Esophagus squamous epithelium (tissue), 5 donors: ENCODE measurements at places on chromosomes 5 and 9.

GRCh38 chr9:89483592-89484474, 14.1 kb downstream of the SEMA4D start:
- no peaks in the 10 kb centered on the region for H3K36me3 ChIP-seq
- H3K27ac ChIP-seq = no peak overlapping the region
- H3K4me1 ChIP-seq = peaks cover 22% of the 10 kb centered on the region

GRCh38 chr9:79660615-79661014, 88.8 kb downstream of the TLE4 start:
- no peak for DNase-seq
- H3K27me3 ChIP-seq = no peaks in the 10 kb centered on the region
- H3K27ac ChIP-seq = no peak overlapping the region
- H3K4me3 ChIP-seq = no peak overlapping the region

DNA sequence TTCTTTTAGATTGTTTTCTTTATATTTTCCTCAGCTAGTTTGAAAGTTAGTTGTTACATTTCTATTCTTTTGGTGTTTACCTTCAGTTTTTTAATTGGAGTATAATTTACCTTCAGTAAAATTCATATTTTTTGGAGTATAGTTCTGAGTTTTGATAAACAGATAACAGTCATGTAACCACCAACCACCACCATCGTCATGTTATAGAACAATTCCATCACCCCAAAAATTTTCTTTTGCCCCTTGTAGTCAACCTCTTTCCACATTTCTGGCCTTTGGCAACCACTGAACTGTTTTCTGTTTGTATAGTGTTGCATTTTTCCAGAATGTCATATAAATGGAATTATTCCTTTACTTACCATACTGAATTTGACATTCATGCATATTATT, 6.8 kb downstream of the RMI1 start:
- H3K27ac ChIP-seq = no peak overlapping the region
- H3K27me3 ChIP-seq = no peaks in the 10 kb centered on the region
- H3K4me3 ChIP-seq = no peak overlapping the region
- no peaks in the 10 kb centered on the region for H3K4me1 ChIP-seq

DNA sequence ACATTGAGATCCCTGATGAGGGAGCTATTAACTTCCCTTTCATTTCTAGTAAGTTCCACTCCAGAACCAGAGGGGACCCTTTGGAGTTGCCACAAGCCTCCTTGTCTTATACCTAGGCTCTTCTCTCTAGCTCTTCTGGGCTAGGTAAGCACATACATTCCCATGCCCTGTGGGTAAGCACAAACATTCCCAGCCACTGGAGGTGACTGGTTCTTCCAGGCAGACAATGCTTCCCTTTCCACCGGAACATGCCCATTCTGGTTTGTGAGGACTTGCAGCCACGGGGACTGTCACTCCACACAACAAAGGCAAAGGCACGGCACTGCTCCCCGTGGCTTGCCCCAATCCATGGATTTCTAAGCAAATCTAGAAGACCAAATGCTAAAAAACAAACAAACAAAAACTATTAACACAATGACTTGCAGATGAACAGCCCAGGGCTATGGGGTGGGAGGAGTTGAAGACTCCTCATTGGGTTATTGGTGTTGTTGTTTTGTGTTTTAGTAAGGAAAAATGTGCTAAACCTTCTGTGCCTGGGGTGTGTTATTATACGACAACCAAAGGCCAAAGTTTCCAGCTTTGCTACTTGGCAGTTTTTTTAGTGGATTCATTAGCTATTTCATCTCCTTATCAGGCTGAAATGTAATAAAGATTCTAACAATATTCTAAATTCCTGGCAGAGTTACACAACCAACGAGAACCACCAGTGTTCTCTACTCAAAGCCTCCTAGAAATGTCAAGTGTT, 276.2 kb downstream of the SYK start:
- H3K27ac ChIP-seq = no peak overlapping the region
- H3K27me3 ChIP-seq = no peaks in the 10 kb centered on the region
- DNase-seq = no peak
- H3K36me3 ChIP-seq = no peaks in the 10 kb centered on the region

DNA sequence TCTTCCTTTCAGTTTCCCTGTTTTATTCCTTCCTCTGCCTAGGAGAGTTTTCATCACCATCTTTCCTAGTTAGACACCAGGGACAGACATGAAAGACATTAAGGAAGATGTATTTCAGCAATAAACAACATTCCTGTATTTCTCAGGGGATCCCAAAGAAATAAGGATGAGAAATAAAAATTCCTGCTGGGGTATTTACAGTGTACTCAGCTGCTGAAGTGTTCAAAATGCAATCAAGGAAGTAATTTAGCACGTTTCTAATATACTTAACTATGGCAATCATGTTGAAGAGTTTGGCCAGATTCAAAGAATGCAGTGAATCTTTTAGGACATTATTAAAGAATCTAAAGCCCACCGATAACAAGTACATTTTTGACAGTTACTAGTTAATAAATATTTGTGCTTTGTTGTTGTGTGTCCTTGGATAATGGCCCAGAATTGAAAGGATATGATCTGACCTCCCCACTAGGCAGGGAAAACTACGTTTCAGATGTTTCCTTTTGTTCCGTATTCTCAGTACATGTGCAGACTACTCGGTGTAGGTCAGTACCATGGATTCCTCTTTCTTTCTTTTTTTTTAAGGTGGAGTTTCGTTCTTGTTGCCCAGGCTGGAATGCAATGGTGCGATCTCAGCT, 46.8 kb downstream of the INIP start:
- no peak overlapping the region for H3K4me3 ChIP-seq
- H3K4me1 ChIP-seq = no peaks in the 10 kb centered on the region
- H3K27ac ChIP-seq = no peak overlapping the region

DNA sequence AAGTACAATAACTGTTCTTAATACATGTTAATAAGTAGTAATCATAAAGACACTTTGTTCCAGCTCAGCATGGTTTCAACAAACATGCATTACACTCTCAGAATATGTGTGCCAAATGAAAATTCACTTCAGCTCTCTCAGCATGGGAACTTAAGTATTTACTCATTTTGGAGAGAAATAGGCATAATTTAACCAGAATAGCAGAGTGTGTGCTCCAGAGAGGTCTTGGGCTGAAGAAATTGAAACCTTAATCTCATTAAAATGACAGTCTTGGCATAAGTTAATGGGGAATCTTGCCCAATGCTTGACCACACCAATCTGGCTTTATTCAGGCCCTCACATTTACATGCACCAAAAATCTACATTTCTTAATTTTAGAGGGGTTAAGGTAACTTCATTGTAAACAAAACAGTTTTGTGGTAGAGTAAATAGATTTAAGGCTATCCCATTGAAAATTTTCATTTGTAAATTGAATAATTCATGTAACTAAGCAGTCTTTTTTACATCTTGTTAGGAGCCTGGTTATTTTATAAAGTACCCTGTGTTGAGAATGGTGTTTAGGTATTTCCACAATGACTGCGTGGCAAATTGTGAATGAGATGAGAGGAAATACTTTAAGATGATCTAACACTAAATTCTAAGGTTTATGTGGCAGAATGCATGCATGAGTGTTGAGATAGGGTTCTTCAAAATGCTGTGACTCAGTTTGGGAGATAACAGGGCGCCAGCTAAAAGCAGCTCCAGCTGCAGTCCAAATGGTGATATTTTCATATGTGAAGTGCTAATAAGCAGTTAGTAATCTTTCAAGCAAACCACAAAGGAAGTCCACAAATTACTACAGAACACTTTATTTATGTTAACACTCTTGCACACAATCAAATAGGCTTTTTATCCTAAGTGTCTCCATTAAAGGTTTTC, 11.3 kb upstream of the LOX start:
- no peaks in the 10 kb centered on the region for H3K4me1 ChIP-seq
- H3K4me3 ChIP-seq = no peak overlapping the region
- H3K36me3 ChIP-seq = no peaks in the 10 kb centered on the region

- H3K27ac ChIP-seq = no peak overlapping the region
- H3K36me3 ChIP-seq = no peaks in the 10 kb centered on the region
- no peaks in the 10 kb centered on the region for H3K4me1 ChIP-seq
- H3K27me3 ChIP-seq = no peaks in the 10 kb centered on the region
- H3K4me3 ChIP-seq = no peak overlapping the region
Measured at GRCh38 chr5:59390074-59390659, 503.4 kb downstream of the PDE4D start.

- H3K36me3 ChIP-seq = no peaks in the 10 kb centered on the region
- DNase-seq = no peak
- no peak overlapping the region for H3K4me3 ChIP-seq
Measured at GRCh38 chr9:89022001-89022759, 30.9 kb downstream of the S1PR3 start.

GRCh38 chr5:7871653-7872052, 2.7 kb downstream of the MTRR start:
- no peak overlapping the region for H3K27ac ChIP-seq
- H3K36me3 ChIP-seq = peaks cover 38% of the 10 kb centered on the region
- no peaks in the 10 kb centered on the region for H3K27me3 ChIP-seq
- no peak for DNase-seq
- H3K4me3 ChIP-seq = no peak overlapping the region

- H3K27me3 ChIP-seq = no peaks in the 10 kb centered on the region
- H3K4me3 ChIP-seq = no peak overlapping the region
- H3K36me3 ChIP-seq = no peaks in the 10 kb centered on the region
- peak overlapping the region; percentile 55 for H3K27ac ChIP-seq
Measured at GRCh38 chr5:39624268-39624886, 199.6 kb upstream of the DAB2 start.

DNA sequence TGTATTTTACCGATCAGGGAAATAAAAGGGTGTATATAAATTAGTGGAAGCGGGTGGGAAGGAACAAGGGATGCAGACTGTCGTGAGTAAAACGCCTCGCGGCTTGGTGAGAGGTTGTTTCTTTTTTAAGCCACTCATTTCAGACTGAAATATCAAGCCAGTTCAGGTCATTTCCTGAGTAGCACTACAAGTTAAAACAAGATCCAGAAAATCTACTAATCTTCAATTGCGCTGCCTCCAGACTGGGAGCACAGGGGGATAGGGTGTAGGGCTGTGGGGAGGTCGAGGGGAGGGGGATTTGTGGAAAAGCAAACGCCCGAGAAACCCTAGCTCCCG, 140.8 kb downstream of the TSSK1B start:
- no peaks in the 10 kb centered on the region for H3K36me3 ChIP-seq
- peak overlapping the region; percentile 90 for H3K4me3 ChIP-seq
- H3K27ac ChIP-seq = peak overlapping the region; percentile 94
- no peaks in the 10 kb centered on the region for H3K27me3 ChIP-seq
- DNase-seq = no peak
- peaks cover 11% of the 10 kb centered on the region for H3K4me1 ChIP-seq

GRCh38 chr9:85528607-85529006, 213.1 kb downstream of the AGTPBP1 start:
- no peak overlapping the region for H3K4me3 ChIP-seq
- no peaks in the 10 kb centered on the region for H3K36me3 ChIP-seq
- DNase-seq = no peak
- H3K27ac ChIP-seq = no peak overlapping the region
- no peaks in the 10 kb centered on the region for H3K4me1 ChIP-seq

- peaks cover 58% of the 10 kb centered on the region for H3K36me3 ChIP-seq
- no peak for DNase-seq
- H3K27me3 ChIP-seq = no peaks in the 10 kb centered on the region
- no peak overlapping the region for H3K4me3 ChIP-seq
- peaks cover 8% of the 10 kb centered on the region for H3K4me1 ChIP-seq
Measured at GRCh38 chr9:81683704-81684103, 5.6 kb downstream of the TLE1 start.

- H3K36me3 ChIP-seq = no peaks in the 10 kb centered on the region
- H3K4me3 ChIP-seq = no peak overlapping the region
- peaks cover 23% of the 10 kb centered on the region for H3K4me1 ChIP-seq
- no peak for DNase-seq
- no peak overlapping the region for H3K27ac ChIP-seq
Measured at GRCh38 chr9:16307626-16308195, 562.8 kb downstream of the BNC2 start.

GRCh38 chr5:74576941-74577456, 63.5 kb downstream of the ENC1 start:
- DNase-seq = no peak
- H3K4me3 ChIP-seq = no peak overlapping the region
- peak overlapping the region; percentile 41 for H3K27ac ChIP-seq
- H3K4me1 ChIP-seq = peaks cover 35% of the 10 kb centered on the region

- H3K4me3 ChIP-seq = peak overlapping the region; percentile 54
- H3K27ac ChIP-seq = peak overlapping the region; percentile 12
- no peak for DNase-seq
- H3K36me3 ChIP-seq = no peaks in the 10 kb centered on the region
- no peaks in the 10 kb centered on the region for H3K27me3 ChIP-seq
- peaks cover 36% of the 10 kb centered on the region for H3K4me1 ChIP-seq
Measured at GRCh38 chr9:127927201-127927987, 3.2 kb downstream of the PIP5KL1 start.

DNA sequence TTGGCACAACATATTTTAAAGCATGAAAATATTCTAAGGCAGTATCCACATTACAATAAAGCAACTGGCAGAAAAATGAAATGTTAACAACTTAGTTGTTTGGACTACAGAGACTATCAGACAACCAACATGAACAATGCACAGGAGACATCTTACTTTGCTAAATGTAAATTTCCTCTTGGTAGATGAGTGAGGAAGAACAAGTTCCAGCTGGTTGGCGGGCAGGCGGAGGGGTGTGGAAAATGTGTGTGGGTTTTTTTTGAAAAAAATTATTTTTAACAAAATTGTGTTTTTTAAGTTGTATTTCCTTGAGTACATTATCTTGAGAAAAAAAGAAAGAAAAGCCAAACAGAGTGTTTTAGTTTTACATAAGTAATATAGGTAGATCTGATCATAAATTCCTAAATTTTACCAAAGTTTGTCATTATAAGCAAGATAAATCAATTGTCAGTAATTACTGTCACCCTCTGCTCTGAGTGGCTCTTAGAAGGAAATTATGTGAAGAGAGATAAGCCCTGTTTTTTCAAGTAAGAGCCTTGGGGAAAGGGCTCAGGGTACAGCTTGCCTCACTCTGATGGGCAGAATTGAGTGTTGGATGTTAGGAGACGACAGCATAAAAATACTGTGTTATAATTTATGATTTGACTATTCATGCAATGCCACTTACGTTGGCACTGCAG, 42.5 kb downstream of the TMEM167A start:
- no peak for DNase-seq
- H3K36me3 ChIP-seq = no peaks in the 10 kb centered on the region
- H3K27me3 ChIP-seq = no peaks in the 10 kb centered on the region
- H3K27ac ChIP-seq = no peak overlapping the region
- H3K4me3 ChIP-seq = no peak overlapping the region

DNA sequence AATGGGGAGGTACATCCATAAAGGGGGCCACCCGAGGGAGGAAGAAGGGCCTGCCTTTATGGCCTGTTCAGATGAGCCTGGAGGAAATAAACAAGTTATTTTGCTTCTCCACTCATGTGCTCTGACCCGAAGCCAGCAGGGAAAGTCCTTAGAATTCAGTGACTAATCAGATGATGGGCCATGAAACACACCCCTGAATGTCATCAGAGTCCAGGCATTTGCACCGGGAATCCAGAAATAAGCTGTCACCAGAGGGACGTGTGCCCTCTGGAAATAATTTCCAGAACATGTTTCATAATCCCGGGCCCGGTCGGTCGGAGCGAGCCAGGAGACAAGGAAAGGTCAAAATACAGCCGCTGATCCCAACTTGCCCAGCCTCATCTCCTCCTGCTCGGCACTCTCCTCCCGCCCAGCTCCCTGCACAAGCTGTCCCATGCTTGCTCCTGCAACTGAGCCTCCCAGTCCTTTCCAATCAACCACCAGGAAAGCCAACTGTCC, 73.6 kb upstream of the ZNF622 start:
- no peak overlapping the region for H3K4me3 ChIP-seq
- peaks cover 37% of the 10 kb centered on the region for H3K4me1 ChIP-seq
- DNase-seq = no peak
- peak overlapping the region; percentile 79 for H3K27ac ChIP-seq
- H3K27me3 ChIP-seq = no peaks in the 10 kb centered on the region
